ENCODE measurements at places on chromosomes 2 and 18.

DNA sequence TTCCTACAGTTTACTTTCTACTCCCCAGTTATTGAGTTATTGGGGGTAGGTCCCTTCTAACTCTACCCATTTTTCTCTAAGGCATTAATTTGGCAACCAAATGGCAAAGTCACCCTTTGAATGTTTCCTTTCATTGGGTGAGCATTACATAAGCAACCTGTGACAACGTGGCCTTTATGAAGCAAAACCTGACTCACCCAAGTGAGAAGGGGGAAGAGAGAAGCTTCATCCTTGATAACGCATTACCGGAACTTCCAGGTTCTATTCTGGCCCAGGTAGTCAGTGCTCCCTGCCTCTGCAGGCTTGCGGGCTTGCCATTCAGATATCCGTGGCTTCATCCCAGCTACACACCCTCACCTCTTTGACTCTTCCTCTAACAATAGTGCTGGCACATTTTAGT lies 39.1 kb upstream of the FAM124B start:
- DNase-seq, result no peak

DNA sequence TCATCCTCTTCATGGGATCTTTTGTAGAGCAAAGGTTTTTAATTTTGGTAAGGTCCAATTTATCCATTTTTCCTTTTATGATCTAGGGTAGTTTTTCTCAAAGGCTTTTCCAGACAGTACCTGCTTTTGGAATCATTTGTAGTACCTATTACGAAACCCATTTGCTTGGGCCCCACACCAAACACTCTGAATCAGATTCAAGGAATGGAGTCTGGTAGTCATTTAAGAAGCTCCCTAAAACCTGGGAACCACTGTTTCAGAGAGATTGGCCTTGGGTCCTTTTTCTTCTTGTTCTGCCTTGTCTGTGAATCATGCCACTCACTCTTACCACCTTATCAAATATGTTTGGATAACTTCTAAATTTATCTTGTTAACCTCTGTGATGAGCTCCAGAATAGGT lies 40.3 kb downstream of the OSBPL6 start:
- DNase-seq, result no peak

- no peak for DNase-seq
Measured at GRCh38 chr2:96207073-96207773, 1.4 kb downstream of the STARD7 start.

GRCh38 chr2:127847931-127848330 lies 10.0 kb downstream of the POLR2D start:
- DNase-seq, result no peak

DNA sequence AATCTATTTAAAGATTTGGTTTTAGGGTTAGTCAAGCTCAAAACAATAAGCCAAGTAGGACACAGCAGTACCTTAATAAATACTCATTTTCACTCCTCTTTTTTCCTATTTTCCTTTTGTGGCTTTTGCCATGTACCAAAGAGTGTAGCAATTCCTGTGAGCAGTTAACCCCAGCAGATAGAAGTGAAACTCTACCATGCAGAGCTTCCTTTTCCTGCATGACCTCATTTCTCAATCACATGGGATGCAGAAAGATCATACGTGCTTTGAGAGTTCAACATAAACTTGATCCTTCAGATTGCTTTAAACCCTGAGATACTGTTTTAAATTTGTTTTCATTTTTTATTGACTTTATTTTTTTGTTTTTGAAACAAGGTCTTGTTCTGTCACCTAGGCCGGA lies 99.1 kb upstream of the ARHGAP15 start:
- DNase-seq, result no peak

GRCh38 chr18:77608807-77609206 lies 359.2 kb downstream of the GALR1 start:
- no peak for DNase-seq

- no peak for DNase-seq
Measured at GRCh38 chr2:46350029-46350689, 53.0 kb downstream of the EPAS1 start.

DNA sequence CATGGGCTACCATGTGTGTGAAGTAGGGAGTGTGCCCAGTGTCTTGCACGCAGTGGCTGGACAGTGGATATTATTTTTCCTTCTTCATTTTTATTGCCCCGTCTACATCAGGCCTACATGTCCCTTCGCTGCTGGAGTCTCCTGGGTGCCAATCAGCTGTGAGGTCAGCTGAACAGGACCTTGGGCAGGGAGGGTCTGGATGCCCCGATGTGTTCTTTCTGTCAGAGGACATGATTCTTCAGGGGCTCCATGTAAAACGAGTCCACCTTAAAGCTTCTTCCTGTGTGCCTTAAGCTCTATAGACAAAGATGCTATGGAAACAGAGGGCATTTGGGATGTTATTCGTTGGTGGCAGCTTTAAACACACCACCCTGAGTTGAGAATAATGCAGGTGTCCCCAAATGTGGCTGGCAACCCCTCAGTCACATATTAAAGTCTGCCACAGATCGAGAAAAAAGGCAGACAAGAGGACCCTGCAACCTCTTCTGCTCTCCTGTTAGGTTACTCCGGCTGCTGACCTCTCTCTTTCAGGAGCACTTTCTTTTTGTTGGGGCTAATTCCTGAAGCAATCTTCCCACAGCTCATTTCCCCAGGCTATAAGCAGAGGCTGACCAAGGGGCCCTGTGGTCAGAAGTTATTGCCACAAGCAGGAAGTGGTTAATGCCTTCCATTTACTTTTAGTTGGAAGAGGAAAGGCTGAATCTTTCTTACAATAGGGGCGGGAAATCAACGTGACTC lies 20.0 kb downstream of the GREB1 start:
- no peak for DNase-seq

- no peak for DNase-seq
Measured at GRCh38 chr2:28415010-28415409, 22.4 kb downstream of the FOSL2 start.

DNA sequence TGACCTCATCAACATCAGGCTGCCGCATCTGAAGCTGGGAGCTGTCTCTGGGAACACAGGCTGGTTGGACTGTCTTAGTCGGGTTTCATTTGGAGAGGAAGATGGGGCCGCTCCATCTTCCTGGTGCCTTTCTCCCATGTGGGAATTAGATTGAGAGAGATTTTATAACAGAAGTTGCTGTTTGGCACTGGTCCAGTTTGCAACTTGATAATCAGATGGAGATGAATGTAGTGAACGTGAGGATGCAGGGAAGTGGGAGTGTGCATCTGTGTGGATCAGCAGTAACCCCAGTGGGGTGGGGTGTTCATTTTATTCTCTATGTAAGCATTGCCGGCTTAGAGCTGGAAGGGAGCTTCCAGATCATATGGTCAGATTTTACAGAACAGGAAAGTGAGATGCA lies 250.9 kb downstream of the DCDC2C start:
- DNase-seq, result no peak

DNA sequence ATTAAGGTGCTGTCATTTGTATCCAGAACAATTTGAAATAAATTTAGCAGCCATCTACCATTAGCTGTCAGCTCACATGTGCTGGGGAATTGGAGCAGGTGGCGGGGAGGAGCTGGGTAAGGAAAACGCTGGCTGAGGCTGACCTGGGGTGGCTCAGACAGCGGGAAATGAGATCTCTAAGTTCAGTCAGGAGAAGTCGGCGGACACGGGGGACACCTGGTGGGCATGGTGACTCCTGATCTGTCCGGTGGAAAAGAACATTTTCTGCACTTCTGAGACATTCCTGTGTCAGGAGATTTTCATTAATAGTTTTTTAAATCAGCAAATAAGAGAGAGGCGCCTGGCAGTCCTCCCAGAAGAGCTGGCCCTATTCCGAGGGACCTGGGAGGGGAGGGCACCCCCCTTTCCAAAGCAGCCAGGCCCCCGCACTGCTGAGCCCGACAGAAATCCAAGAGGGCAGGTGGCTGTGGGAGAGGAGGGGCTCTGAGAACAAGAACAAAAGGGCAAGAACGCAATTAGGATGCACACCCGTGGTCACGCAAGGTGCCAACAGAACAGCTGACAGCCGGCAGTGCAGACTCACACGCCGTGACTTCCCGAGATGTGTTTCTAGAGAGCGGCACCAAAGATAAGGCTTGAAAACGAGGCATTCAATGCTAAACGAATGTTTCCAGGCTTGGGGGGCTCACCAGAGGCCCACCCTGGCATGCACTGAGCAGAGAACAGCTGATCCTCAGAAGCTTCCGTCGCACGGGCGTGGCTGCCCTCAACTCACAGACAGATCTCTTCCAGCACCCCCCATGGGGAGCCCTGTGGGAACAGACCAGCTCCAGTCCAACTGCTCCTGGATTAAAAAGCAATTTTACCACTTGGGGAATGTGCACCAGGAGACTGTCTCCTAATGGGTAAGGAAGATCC lies 26.4 kb downstream of the SLC66A2 start:
- peak; percentile 91 for DNase-seq

GRCh38 chr2:161381546-161381945 lies 34.6 kb upstream of the TBR1 start:
- DNase-seq, result no peak

- no peak for DNase-seq
Measured at GRCh38 chr2:203201426-203201825, 37.4 kb upstream of the CYP20A1 start.

- no peak for DNase-seq
Measured at GRCh38 chr2:217969588-217969987, 33.2 kb downstream of the TNS1 start.

- no peak for DNase-seq
Measured at GRCh38 chr2:240286596-240286995, 146.1 kb upstream of the OTOS start.

DNA sequence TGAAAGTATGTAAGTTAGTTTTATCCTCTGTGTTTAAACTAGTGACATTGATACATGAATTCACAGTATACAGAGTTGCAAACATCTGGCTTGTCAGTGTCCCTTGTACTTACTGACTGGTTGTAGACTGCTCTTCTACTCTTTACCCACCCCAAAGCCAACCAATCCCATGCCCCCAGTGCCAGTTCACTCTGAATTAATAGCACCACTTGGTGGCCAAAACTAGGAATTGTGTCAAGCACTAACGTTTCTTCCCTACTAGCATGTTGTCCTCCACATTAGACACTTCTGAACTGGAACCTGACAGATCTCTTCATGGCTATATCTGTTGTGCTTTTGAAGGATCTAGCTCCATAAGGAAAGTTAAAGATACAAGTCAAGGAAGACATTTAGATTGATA lies 27.2 kb upstream of the OTX1 start:
- DNase-seq, result peak; percentile 35

GRCh38 chr2:20421336-20421987 lies 25.4 kb upstream of the RHOB start:
- no peak for DNase-seq

- DNase-seq, result no peak
Measured at GRCh38 chr2:165924946-165925345, 28.6 kb downstream of the TTC21B start.

- DNase-seq, result no peak
Measured at GRCh38 chr2:46825939-46826568, 89.6 kb downstream of the MCFD2 start.

- peak; percentile 96 for DNase-seq
Measured at GRCh38 chr2:189783927-189784867, at the start of the genes ORMDL1 and PMS1. TSS of gene ORMDL1 (minus strand) at chr2:189784339. CDS start at chr2:189782595, 1,744 bp downstream. TSS of gene PMS1 (plus strand) at chr2:189784450. CDS start at chr2:189791810, 7,360 bp downstream.

GRCh38 chr2:203533676-203534591 lies 1.2 kb downstream of the RAPH1 start:
- no peak for DNase-seq

GRCh38 chr2:169702996-169703395 lies 8.7 kb downstream of the PHOSPHO2 start:
- no peak for DNase-seq

DNA sequence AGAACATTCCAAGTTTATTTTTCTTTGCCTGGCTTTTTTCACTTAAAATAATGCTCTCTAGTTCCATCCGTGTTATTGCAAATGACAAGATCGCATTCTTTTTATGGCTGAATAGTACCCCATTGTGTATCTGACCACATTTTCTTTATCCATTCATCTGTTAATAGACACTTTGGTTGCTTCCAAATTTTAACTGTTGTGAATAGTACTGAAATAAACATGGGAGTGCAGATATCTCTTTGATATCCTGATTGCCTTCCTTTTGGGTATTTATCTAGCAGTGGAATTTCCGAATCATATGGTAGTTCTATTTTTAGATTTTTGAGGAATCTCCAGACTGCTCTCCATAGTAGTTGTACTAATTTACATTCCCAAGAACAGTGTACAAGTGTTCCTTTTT lies 230.5 kb downstream of the FIGN start:
- DNase-seq, result no peak

DNA sequence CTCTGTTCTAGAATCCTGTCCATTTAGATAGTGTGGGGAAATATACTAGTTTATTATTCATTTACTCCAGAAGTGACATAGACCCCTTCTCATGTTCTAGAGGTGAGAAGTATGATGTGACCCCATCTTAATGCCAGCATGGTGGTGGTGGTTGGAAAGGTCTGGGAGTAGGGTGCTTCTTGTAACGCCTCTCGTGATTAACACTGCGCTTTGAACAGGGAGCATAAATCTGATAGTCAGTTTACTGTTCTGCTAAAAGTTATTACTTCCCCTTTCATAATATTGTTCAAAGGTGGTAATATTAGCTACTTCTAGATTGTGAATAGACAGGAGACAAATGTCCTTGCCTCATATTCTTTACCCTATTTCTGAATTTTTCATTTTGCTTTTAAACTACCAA lies 35.6 kb downstream of the EHBP1 start:
- DNase-seq, result no peak

GRCh38 chr2:84441036-84441435 lies 18.0 kb downstream of the SUCLG1 start:
- no peak for DNase-seq

GRCh38 chr2:99356853-99357252 lies 19.7 kb downstream of the EIF5B start:
- DNase-seq, result no peak

GRCh38 chr2:114518738-114519137 lies 76.3 kb downstream of the DPP10 start:
- DNase-seq, result no peak

GRCh38 chr18:45573514-45573913 lies 41.8 kb upstream of the SLC14A2 start:
- no peak for DNase-seq

GRCh38 chr2:151837926-151838325 lies 9.7 kb upstream of the ARL5A start:
- no peak for DNase-seq

GRCh38 chr2:188291142-188291616 lies 495 bp upstream of the GULP1 start:
- no peak for DNase-seq

DNA sequence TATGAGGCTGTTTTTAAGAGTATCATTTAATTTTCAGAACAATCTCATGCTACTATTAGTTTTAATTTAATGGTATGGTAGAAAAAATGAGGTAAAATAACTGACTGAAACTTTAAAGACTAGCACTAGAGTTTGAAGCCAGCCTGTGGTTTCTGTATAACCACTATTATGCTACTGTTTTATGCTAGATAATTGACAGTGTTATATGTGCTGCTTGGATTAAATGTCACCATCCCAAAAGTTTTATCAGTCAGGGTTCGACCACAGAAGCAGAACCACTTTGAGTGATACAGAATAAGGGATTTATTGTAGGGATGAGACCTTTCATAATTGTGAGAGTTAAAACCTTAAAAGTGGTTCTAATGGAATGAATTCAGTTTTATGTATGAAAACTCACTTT lies 271.6 kb downstream of the PTGR3 start:
- DNase-seq, result no peak
